D341Med (cell line): ENCODE measurements at places on chromosomes 4 and X.

- DNase-seq = no peak
Measured at GRCh38 chr4:72218953-72219352, 187.2 kb downstream of the NPFFR2 start.

DNA sequence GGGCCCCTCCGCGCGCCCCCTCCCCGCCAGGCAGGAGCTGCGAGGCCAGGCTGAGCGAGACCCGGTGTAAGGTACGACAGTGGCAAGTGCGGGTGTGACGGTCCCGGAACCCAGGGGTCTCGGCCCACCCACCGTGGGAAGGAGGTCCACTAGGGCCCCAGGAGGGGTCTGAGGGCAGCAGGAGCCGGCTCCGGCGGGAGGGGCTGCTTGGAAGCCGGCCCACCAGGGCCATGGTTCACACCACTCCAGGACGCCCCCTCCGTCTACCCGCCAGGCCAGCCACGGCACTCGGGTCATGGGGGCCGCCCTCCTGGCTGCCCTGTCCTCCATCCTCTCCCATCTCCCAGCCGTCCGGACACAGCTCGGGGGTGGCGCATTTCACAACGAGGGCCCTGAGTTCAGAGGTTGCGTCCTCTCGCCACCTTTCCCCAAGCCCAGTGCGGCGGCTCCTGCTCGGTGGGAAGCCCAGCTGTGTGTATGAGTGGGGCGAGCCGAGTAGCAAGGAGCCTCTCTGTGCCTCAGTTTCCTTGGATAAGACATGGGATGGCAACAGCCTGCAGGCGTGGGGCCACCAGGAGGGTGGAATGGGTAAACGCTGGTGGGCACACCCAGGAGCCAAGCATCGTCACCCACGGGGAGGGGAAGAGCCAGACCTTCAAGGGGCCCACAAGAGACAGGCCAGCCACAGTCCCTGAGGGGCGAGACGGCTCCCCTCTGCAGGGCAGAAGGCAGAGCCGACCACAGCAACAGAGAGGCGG lies 81.3 kb downstream of the FAM53A start:
- DNase-seq = no peak

- DNase-seq = no peak
Measured at GRCh38 chrX:107485013-107485412, 35.6 kb downstream of the FRMPD3 start.

DNA sequence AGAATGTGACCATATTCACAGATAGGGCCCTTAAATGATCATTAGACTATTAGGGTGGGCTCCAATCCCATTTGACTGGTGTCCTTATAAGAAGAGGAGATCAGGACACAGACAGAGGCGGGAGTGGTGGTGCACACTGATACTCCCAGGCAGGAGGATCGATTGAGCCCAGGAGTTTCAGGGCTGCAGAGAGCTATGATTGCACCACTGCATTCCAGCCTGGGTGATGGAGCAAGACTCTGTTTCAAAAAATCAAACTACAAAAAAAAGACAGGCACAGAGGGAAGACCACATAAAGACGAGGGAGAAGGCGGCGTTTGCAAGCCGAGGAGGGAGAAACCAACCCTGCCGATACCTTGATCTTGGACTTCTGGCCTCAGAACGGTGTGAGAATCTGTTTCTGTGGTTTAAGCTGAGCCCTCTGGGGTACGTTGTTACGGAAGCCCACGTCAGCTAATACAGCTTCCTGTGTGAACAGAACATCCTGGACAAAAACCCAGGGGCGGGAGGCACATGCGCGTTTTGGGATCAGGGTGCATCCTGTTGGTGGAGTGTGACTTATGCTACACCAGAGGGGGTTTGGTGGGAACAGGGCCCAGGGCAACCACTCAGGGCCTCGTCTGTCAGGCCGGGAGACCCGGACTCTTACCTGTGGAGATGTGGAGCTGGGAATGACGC lies 211.8 kb upstream of the PSAPL1 start:
- DNase-seq = no peak

DNA sequence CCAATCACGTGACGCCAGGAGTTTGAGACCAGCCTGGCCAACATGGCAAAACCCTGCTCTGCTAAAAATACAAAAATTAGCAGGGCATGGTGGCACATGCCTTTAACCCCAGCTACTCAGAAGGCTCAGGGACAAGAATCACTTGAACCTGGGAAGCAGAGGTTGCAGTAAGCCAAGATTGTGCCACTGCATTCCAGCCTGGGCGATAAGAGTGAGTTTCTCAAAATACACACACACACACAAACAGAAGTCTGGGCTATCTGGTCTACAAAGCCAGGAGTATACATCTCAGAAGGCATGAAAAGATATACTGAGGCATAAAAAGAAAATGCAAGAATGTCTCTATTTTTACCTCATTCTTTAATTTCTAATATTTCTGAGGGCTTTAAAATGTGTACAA lies 11.3 kb downstream of the YTHDC1 start:
- DNase-seq = no peak

GRCh38 chr4:139453041-139453370 lies 915 bp upstream of the RAB33B start:
- no peak for DNase-seq

- no peak for DNase-seq
Measured at GRCh38 chr4:73866246-73866645, 2.9 kb upstream of the CXCL1 start.

GRCh38 chr4:16192631-16193518 lies 33.4 kb downstream of the TAPT1 start:
- no peak for DNase-seq

DNA sequence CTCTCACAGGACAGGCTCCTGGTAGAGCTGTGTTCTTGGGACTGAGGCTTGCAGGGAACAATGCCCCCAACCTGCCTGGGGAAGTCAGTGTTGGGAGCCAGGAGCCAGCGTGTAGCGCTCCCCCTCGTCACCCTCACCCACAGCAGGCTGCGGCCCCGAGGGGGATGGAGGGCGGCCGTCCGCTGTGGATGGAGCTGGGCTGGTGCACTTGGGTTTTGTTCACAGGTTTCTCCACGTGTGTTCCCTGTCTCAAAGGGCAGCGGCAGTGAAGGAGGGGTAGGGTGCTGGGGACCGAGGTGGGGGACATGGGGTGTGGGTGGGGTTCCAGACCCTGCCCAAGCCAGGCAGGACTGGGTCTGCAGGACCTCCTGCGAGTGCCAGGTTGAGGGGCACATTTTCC lies 69.1 kb downstream of the RGS12 start:
- no peak for DNase-seq

- no peak for DNase-seq
Measured at GRCh38 chrX:112473654-112474053, 206.1 kb downstream of the LHFPL1 start.

DNA sequence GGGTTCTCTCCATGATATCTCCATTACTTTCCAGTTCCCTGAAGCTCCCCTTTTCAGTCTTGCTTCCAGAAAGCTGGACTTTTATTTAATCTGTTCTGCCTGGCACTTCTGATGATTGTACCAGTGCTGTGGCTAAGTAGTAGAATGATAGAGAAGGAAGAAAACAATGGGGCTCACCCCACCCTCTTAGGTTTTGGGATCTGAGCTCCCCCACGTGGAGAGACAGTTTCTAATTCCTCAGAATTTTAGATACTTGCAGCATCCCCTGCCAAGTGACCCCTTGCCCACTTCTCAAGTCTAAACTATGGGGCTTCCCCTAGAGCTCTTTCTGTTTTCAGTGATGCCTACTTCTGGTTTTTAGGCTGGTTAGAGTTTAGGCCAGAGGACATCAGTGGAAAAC lies 73.9 kb downstream of the GC start:
- no peak for DNase-seq

DNA sequence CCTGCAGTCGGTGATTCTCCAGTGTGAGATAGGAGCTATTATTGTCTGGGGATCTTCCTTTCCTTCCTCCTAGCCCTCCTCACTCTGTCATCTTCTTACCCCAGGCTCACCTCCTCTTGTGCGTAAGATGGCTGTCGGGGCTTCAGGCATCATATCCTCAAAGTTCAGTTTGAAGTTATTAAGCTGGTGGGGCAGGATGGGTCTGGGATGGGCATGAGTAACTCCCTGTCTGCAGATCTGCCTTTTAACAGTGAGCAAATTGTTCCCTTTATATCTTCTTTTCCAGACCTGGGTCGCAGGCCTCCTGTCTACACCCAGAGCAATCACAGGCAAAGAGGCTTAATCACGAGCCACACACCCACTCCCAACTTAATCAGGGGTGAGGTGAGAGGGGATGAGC lies 900 bp upstream of the MTMR1 start:
- no peak for DNase-seq

DNA sequence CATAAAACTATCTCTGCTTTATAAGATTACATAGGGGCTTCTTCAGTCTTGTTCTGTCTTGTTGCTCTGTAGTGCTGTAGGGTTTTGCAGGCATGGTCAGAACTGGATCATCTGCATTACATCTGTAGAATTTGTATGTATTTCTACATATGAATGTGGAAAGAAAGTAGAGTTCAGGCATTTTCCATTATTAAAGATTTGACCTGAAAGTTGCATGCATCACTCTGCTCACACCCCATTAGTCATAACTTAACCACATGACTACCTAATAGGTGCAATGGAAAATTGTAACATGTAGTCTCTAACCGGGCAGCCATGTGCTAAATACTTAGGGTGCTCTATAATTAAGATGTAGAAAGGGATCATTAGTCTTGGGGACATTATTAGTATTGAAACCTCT lies 45.7 kb upstream of the AGA start:
- no peak for DNase-seq

DNA sequence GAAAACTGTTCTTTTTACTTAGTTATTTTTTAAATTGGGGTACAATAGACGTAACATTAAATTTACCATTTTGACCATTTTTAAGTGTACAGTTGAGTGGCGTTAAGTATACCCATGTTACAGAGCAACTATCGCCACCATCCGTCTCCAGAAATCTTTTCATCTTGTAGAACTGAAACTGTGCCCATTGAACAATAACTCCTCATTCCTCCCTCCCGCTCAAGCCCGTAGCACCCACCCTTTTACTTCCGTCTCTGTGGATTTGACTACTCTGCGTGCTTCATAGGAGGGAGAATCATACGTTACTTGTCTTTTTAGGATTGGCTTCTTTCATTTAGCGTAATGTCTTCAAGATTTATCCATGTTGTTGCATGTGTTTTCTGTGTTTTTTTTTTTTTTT lies 55.3 kb downstream of the TMEM131L start:
- DNase-seq = no peak

DNA sequence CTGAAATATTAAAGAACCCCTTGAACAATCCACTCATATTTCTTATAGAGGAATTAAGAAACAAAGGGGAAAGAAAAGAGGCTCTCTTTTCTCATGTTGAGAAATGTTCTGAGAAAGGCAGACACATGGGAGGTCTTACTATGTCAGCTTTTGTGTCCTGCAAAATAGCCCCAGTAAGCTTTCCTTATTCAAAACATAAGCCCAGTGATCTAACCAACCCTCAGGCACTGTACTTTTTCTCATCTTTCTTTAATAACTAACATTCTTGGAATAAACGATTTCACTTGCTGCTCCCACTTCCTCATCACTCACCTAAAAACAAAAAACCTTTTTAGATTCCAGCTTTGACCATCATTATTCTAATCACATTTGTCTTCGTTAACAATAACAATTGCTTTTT lies 115.9 kb downstream of the GLRA3 start:
- DNase-seq = no peak

DNA sequence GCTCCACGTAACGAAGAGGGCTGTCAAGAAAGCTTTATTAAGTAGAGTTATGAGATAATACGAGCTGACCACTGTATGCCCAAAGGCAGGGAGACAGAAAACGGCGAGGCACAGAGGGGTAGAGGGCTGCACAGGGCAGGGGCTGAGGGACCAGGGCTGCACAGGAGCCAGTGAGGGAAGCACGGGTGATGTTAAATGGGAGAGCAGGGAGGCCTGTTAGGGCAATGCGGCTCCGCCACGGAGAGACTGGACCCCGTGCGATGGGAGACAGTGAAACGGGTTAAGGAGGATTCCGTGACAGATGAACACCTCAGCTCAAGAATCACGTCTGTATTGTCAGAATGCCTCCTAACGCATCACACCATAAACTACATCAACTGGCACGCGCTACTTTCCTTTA lies 25.1 kb downstream of the FAT1 start:
- DNase-seq = no peak

DNA sequence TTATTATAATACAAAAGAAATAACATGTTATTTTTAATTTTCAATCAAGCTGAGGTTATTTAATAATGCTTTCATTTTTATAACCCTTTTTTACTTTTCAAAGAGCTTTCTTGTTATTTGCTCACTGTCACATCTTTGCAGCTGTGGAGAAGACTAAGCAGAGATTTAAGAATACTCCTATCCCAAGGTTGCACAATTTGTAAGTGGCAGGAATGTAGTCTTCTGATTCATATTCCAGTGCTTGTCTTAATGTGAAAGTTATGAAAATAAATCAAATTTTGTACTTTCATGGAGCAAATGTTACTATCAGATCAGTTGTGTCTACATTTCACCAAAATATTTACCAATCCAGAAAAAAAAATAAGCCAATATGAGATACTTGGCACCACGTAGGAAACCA lies 86.6 kb downstream of the DDIT4L start:
- DNase-seq = no peak
